ENCODE measurements at places on chromosomes 2 and 18.

- no peak for DNase-seq
Observed at GRCh38 chr2:135647836-135648579, 93.6 kb upstream of the UBXN4 start.

GRCh38 chr2:98769784-98770183 lies 38.9 kb upstream of the MGAT4A start:
- peak; percentile 92 for DNase-seq

GRCh38 chr18:79785831-79786230 lies 11.9 kb upstream of the KCNG2 start:
- DNase-seq: no peak

GRCh38 chr18:13451213-13451540 lies 232.6 kb downstream of the LDLRAD4 start:
- no peak for DNase-seq

DNA sequence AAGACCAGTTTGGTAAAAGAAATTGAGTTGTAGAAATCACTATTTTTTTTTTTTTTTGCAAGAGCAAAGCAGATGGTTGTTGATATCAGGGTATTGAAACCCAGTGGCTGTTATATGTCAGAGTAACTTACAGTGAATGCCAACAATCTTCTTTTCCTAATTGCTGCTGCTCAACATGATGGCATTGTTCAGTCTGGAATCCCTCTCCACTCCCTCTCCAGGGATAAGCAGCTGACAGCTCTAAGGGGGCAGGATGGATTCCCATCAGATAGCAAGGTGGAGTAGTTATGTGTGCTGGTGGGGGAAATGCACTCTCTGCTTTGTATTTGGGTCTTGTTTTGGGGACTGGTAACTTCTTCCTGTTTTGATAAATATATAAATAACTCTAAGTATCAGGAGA lies 200.0 kb downstream of the PIK3C3 start:
- peak; percentile 60 for DNase-seq

DNA sequence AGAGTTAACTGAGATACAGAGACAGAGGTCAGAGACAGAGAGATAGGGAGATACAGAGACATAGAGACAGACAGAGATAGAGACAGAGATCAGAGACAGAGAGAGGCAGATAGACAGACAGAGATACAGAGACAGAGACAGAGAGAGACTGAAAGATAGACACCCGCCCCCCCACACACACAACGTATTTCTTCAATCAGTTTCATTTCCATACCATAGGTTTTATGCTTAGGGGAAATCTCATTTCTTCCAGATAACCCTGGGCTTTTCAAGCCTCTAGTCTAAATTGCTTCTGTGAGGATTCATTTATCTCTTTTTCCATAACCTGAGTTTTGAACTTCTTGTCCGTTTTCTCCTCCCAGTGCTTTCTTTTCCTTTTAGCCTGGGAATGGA lies 94.6 kb downstream of the CD8B2 start:
- DNase-seq: no peak

DNA sequence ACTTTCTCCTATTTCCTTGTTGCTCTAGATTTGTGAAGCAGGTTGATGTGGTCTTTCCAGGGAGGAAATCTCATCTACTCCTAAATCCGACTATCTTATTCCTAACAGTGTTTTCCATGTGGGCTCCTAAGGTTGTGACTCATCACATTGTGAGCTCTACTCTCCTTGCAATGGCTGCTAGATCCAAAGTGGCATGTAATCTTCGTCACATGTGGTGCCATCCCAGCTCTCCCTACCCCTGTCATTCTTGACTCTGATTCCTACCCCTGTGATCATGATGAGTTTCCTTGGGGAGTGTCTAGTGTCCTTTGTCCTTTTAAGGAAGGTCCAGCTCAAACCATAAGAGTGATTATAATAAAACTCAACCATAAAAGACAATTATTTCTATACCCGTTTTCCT lies 47.3 kb upstream of the GULP1 start:
- no peak for DNase-seq

- no peak for DNase-seq
Observed at GRCh38 chr2:176414641-176415040, 145.4 kb downstream of the MTX2 start.

DNA sequence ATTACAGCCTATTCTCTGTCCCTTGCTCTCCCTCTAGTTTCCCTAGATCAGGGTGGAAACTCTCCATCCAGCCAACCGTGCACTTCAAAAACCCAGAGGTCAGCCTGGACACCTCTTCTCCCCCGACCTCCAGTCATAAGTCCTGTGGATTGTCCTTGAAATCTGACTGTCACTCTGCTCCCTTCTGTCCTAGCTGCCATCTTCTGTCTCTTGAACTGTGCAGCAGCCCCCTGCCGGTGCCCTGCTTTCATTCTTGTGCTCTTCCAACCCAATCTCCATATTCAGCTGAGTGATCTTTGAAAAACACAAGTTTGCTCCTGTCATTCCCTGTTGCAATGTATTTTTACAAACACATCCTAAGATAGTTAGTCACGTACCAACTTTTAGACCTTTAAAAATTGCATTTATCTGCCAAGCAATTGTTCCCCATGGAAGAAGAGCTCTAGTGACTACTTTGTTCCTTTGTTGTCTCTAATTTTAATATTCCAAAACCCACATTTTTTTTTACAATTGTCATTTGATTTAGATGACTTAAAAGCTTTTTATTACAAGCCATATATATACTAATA lies 254.3 kb downstream of the CAMKMT start:
- no peak for DNase-seq

DNA sequence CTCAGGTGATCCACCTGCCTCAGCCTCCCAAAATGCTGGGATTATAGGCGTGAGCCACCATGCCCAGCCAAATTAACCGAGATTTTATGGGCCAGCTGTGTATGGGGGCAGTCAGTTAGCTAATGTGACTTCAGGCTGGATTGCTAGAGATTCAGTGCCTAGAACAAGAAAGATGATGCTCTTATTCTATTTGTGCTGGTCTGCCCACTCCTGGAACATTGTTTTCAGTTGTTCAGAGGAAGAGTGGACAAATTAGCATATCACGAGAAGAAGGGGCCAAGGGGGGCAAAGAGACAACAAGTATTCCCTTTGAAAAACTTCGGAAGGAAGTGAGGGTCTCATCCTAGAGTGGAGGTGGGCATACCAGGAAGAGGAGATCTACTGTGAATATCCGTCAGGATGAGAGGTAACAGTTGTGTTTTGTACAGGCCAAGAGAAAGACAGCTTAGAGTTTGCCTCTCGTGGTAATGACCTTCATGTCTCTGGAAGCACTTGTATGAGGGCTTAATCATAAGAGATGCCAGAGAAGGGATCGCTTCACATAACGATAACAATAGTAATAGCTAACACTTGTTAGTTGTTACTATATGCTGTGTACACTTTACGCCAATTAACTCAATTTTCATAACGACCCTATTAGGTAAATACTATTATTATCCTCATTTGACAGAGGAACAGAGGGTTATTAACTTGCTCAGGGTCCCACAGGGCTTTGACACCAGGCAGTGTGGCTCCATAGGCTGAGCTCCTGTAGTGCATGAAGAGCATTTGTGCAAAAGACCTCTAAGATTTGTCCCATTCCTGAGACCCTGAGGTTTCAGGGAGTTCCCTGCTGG lies 138.3 kb downstream of the DDX1 start:
- DNase-seq: peak; percentile 88

DNA sequence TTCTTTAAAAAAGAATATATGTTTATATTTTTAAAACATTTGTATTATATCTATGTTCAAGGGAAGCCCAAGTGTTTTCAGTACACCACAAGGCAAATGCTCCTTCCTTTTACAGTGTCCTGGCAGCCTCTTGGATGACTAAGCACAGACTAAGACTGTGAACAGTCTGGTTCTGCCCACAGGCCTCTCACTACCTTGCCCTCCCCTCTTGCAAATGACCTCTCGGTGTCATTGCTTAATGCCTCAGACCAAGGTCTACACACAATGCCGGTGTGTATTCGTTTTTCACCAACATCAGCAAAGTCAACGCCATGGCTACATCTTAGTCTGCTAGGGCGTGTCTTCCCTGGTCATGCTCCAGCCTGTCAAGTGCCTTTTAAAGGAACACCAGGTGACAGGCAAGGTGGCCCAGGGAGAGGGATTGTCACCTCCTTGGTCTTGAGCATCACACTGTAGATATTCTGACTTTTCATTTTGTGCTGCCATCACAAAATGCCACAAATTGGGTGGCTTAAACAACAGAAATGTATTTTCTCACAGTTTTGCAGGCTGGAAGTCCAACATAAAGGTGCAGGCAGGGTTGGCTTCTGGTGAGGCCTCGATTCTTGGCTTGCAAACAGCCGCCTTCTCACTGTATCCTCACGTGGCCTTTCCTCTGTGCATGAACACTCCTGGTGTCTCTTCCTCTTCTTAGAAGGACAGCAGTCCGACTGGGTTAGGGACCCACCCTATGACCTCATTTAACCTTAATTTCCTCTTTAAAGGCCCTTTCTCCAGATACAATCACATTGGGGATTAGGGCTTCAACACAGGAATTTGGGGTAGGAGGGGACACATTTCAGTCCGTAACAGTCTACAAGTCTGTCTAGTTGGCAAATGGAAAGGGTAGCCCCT lies 266.5 kb downstream of the KLHL29 start:
- no peak for DNase-seq

DNA sequence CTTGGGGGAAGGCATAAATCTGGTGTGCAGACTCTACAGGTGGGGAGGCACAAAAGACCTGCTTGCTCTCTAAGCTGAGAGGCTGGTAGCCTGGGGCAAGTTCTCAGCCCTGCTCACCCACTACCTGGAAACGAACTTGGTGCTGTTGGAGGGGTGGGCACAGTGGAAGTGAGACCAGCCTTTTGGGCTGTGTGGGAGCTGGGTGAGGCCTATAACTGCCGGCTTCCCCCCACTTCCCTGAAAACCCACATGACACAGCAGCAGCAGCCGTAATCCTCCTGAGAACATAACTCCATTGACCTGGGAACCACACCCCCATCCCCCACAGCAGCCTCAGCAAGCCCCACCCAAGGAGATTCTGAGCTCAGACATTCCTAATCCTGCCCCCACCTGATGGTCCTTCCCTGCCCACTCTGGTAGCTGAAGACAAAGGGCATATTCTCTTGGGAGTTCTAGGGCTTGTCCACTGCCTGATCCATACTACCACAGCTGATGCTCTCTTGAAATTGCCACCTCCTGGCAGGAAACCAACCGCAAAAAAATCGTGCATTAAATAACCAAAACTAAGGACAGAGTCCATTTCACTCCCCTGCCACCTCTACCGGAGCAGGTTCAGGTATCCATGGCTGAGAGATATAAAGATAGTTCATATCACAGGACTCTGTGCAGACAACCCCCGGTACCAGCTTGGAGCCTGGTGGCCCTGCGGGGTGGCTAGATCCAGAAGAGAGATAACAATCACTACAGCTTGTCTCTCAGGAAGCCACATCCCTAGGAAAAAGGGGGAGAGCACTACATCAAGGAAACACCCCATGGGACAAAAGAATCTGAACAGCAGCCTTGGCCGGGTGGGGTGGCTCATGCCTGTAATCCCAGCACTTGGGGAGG lies 178.1 kb downstream of the NDUFA10 start:
- no peak for DNase-seq

GRCh38 chr2:183105402-183106134 lies 18.7 kb upstream of the NUP35 start:
- DNase-seq: no peak

DNA sequence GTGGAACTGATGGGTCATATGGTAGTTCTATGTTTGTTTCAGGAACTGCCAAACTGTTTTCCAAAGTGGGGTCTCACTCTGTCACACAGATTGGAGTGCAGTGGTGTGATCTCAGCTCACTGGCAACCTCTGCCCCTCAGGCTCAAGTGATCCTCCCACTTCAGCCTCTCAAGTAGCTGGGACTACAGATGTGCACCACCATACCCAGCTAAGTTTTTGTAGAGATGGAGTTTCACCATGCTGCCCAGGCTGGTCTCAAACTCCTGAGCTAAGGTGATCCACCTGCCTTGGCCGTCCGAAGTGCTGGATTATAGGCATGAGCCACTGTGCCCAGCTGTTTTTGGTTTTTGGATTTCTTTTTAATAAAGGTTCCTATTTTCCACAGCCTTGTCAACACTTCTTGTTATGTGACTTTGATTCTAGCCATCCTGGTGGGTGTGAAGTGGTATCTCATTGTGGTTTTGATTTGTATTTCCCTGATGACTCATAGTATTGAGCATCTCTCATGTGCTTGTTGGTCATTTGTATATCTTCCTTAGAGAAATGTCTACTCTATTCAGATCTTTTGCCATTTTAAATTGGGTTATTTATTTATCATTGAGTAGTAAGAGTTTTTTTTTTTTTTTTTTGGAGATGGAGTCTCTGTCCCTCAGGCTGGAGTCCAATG lies 22.8 kb downstream of the NPC1 start:
- no peak for DNase-seq

DNA sequence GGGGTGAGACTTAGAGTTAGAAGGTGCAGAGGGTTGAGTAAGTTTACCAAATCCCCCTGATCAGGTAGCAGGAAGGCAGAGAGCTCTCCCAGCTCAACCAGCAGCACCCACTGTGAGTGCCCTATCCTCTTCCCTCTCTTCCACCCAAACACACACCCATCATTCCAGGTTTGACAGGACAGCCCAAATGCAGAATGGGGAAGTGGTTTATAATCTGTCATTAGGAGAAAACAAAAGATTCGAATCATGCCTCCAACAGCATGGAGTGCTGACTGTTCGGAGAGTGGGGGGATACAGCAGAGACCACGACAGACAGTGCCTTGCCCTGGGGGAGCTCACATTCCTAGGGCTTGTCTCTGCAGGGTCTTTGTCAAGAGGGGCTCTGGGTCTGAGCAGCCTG lies 11.7 kb downstream of the CXCR2 start:
- DNase-seq: no peak

- DNase-seq: no peak
Observed at GRCh38 chr2:28439763-28440162, 47.1 kb downstream of the FOSL2 start.

- DNase-seq: no peak
Observed at GRCh38 chr2:25294573-25295462, 46.9 kb downstream of the DNMT3A start.

GRCh38 chr2:63698786-63699548 lies 110.2 kb downstream of the MDH1 start:
- peak; percentile 27 for DNase-seq

- DNase-seq: no peak
Observed at GRCh38 chr18:8142932-8143331, 466.3 kb upstream of the RAB12 start.

- no peak for DNase-seq
Observed at GRCh38 chr2:101758001-101758400, 60.5 kb downstream of the MAP4K4 start.

- no peak for DNase-seq
Observed at GRCh38 chr2:142478206-142478605, 347.4 kb upstream of the LRP1B start.

GRCh38 chr2:120984046-120984445 lies 248.4 kb downstream of the GLI2 start:
- DNase-seq: no peak

- no peak for DNase-seq
Observed at GRCh38 chr2:220946552-220946951, 625.6 kb downstream of the EPHA4 start.

GRCh38 chr2:119836455-119837142 lies 76.9 kb downstream of the PTPN4 start:
- DNase-seq: no peak

- no peak for DNase-seq
Observed at GRCh38 chr18:13638719-13639595, 87.4 kb downstream of the FAM210A start.

GRCh38 chr2:207330912-207331311 lies 165.2 kb upstream of the KLF7 start:
- DNase-seq: no peak

All from NCI-H1105 treated with DMSO at 0.1 percent for 48 hours (cell line).